ENCODE measurements at places on chromosomes 16 and 17.

DNA sequence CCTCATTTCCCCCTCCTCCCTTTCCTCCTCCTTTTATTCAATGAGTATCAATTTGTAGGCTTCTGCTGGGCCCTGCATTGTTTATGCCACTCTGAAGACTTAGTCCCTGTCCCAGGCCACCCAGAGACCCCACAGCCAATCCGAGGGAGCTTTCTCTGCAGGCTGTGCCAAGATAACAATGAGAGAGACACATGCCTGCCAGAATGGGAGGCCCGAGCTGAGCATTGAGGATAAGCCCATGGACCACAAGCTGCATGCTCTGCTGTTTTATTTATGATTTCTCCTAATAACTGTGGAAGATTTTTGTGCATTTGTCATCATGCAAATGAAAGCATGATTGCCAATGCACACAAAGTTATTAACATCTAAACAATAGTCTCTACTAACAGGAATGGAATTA is 3.0 kb downstream of the RCVRN start:
- DNase-seq: no peak

DNA sequence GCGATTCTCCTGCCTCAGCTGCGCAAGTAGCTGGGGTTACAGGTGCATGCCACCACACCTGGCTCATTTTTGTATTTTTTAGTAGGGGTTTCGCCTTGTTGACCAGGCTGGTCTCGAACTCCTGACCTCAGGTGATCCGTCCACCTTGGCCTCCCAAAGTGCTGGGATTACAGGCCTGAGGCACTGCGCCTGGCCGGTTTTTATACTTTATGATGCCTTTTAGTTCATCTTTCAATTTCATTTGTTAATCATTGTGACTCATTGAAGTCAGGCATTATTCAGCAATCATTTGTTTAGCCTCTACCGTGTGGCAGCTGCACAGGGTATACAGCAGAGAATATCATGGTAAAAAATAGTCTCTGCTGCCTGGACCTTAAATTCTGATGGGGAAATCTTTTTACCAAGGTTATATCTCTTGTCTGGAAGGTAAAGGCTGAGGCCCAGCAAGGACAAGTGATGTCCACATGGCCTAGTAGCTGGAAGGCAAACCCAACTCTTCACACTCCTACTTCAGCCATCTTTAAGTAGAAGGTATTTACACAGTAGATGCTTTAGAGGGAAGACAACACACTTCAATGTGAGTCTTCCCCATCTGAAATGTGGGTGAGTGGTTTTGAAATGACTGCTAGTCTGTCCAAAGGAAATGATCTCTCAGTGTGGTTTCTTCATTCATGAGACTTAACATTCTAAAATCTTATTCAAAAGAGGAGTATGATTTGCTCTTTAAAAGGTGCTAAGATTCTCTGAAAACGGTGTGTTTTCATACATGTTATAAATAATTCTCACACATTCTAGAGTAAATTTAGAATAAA is 2.4 kb downstream of the PRPSAP2 start:
- DNase-seq: no peak

GRCh38 chr17:71019699-71020098 is 850.4 kb downstream of the KCNJ2 start:
- no peak for DNase-seq

DNA sequence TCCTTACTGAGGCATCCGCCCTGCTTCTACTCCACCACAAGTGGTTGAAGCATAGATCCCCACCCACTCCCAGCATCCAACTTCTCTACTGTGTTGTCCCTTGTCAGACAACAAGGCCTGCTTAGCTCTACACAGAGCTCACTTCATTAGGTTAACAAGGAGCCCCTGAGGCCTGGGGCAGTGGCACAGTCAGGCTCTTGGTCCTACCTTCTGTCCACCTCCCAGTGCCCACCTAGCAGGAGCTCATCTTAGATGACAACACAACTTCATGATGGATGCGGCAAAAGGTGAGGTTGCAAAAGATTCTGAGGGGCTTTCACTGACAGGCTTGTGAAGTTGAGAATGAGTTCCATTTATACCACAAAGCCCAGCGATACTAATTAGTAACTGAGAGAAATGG is 432.0 kb upstream of the CDH5 start:
- DNase-seq: no peak

DNA sequence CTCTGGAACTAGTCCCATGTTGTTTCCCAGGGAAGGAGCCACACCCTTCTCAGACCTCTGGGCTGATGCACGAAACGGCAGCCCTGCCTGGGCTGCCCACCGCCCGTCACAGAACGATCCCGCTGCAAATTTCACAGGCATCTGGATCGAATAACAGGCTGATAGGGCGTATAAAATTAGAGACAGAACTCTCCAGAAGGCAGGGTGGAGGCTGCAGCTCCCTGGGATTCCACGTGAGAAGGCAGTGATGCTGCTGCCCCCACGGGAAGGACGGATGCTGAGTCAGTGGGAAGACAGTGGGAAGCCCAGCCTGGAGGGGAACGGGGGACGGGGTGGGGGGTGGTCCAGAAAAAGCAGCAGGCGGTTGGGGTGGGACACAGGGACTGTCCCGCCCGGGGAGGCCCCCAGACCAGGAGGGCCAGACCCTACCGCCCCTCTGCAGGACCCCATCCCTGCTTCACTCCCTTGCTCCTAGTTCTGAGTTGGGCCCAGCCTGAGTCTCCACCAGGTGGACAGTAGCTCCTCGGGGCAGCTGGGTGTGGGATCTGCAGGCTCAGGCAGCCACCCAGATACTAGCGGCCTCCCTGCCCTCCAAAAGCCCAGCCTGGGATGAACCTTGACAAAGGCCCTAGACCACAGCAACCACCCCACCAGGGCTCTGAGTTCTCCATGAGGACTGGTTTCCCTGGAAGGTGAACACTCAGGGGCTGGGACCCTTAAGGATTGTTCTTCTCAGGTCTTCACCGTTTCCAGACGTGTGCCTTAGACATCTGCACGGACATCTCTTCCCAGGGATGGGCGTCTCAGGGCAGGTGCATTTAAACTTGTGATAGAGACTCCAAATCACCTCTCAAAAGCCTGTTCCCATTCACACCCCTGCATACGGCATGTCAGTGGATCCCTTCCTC is 117.8 kb downstream of the METRNL start:
- no peak for DNase-seq

GRCh38 chr17:55575058-55575636 is 63.9 kb upstream of the SMIM36 start:
- DNase-seq: no peak

GRCh38 chr17:33126086-33126485 is 134.4 kb downstream of the SPACA3 start:
- no peak for DNase-seq

GRCh38 chr17:59330053-59330942 is 1.2 kb upstream of the YPEL2 start:
- no peak for DNase-seq

GRCh38 chr16:86949116-86949515 is 368.1 kb downstream of the C16orf95 start:
- DNase-seq: no peak

GRCh38 chr17:44307387-44308186 is 814 bp upstream of the RUNDC3A start:
- no peak for DNase-seq

DNA sequence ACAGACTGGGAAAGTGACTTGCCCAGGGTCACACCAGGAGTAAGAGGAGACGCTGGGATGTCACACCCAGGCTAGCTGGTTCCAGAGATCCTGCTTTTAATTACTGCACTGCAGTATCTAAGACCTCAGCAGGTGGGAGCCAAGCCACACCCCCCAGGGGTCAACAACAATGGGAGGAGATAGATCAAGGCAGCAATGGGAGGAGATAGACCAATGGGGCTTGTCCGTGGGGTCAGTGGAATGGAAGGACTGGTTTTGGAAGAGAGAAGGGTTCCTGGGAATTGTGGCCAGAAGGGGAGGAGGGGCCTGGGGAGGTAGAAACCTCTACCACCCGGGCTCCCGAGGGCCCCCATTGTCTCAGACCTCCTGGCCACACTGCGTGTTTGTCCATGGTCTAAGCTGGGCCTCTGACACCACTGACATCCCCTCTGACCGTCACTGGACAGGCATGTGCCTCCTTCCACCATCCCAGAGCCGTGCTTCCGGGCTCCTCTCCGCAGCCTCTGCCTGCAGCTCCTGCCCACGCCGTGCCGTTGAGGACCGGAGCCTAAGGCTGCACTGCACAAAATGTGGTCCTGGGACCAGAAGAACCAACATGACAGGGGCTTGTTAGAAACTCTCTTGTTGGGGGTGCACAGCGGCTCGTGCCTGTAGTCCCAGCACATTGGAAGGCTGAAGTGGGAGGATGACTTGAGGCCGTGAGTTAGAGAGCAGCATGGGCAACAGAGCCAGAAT is 69.8 kb upstream of the RPH3AL start:
- no peak for DNase-seq

- no peak for DNase-seq
Observed at GRCh38 chr16:62105244-62105643, 69.0 kb upstream of the CDH8 start.

- no peak for DNase-seq
Observed at GRCh38 chr17:68878226-68878885, 76.8 kb downstream of the ABCA8 start.

DNA sequence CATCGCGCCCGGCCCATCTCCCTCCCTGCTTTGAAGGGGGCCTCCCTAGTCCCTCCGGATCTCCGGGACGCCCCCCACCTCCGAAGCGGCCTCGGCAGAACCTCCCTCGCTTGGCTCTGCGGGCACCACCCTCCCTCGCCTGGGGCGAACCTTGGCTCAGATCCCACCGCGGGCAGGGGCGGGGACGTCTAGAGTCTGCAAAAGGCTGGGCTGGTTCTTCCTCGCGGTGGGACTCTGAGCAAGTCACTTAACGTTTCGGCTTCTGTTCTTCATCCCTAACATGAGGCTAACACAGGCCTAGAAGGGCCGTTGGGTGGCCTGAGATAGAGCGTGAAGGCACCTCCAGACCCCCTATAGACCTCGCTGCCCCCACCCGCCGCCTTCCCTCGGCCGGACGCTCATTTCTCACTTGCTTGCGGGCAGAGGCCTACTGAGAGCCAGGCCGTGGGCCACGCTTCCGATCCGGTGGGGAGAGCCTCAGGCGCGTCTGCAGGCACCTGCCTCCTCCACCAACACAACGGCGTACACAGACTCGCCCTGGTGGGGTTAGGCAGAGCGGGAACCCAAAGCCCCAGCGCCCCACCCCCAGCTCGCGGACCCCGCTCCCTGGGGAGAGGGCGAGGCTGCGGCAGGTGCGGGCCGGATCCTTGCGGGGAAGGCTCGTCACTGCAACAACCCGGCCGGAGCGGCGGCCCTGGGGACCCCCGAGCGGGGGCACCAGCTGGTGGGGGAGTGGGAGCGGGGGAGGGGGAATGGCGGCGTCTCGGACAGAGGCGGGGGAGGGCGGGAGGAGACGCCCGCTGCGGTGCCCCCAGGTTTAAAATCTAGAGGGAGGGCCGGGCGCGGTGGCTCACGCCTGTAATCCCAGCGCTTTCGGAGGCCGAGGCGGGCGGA is 5.4 kb downstream of the MYO1C start:
- peak; percentile 67 for DNase-seq

- DNase-seq: no peak
Observed at GRCh38 chr17:11144358-11145233, 96.4 kb upstream of the SHISA6 start.
